ENCODE measurements at places on chromosomes 16 and 17.

- DNase-seq: no peak
Measured at GRCh38 chr17:38717139-38717745, 12.2 kb downstream of the MLLT6 start.

DNA sequence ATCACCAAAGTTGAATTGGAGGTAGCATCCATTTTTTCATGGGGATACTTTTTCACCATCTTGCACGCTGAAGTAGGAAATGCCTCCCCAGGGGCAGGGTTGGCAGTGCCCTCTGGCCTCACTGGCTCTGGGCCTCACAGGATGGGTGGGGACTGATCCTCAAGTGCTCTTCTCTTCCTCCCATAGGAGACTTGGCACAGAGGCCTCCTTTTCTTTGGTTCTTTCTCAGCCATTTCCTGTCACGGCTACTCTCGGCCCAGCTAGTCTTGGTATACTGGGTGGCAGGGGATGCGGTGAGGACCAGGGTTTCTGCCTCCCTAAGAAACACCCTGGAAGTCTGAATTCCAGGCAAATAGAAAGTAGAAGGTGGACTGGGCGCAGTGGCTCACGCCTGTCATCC is 58.2 kb downstream of the PECAM1 start:
- no peak for DNase-seq

GRCh38 chr17:78993241-78993956 is 13.7 kb upstream of the LGALS3BP start:
- peak; percentile 54 for DNase-seq

- no peak for DNase-seq
Measured at GRCh38 chr17:43574896-43575525, 28.9 kb upstream of the ETV4 start.

- DNase-seq: no peak
Measured at GRCh38 chr16:64346080-64346479, 775.8 kb downstream of the CDH11 start.

DNA sequence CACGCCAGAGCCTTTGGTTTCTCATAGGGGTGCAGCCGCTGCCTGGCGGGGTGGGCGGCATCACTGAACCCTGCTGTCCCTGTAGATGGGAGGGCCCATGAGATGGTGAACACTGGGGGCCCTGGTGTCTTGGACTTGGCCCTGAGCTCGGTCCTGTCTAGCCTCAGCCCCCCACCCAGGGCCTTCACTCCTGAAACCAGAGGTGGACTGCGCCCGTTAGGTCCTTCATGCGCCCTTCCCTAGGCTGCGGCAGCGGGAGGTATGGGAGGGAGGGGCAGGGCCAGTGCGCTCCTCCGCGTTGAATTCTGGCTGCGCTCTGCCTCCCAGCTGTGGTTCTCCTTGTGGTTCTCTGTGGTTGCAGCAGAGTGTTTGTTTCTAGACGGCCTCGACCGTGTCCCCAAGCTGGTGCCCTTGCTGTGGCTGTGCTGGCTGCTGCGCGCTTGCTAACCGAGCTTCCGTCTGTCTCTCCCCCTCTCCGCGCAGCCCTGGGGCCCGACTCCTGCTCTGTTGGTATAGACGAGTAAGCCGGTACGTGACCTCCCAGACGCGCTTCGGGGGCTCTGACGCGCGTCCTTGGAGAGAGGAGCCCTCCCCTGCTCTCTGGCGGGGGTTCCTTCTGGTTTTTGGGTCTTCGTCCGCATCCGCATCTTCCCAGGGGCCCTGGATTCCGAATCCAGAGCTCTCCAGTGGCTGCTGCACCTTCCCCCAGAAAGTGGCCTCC is 7.4 kb upstream of the NUDT16L1 start:
- no peak for DNase-seq

DNA sequence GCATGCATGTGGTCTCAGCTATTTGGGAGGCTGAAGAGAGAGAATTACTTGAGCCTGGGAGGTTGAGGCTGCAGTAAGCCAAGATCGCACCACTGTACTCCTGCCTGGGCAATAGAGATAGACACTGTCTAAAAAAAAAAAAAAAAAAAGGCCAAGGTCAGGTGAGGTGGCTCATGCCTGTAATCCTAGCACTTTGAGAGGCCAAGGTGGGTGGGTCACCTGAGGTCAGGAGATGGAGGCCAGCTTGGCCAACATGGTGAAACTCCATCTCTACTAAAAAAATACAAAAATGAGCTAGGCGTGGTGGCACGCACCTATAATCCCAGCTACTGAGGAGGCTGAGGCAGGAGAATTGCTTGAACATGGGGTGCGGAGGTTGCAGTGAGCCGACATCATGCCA is 28.2 kb upstream of the CORO1A start:
- no peak for DNase-seq

GRCh38 chr17:72031219-72031884 is 89.5 kb upstream of the SOX9 start:
- no peak for DNase-seq

- no peak for DNase-seq
Measured at GRCh38 chr16:68722119-68723024, 14.7 kb upstream of the CDH1 start.

DNA sequence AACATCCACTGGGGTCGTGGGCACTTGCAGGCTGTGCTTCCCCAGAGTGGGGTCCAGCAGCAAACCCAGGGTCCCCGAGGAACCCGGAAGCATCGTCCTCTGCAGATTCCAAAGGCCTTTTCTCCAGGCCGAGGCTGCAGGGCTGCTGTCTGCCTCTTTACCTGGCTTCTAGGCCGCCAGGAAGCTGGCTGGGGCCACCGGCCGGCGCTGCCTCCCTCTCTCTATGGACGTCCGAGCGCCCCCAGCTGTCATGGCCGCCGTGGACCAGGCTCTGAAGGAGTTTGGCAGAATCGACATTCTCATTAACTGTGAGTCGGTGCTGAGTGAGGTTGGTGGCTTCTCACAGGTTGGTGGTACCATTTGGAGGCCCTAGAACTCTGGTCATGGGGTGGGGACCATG is 5.6 kb downstream of the DECR2 start:
- DNase-seq: no peak

GRCh38 chr17:4440021-4440420 is 6.3 kb downstream of the SPNS3 start:
- DNase-seq: no peak

DNA sequence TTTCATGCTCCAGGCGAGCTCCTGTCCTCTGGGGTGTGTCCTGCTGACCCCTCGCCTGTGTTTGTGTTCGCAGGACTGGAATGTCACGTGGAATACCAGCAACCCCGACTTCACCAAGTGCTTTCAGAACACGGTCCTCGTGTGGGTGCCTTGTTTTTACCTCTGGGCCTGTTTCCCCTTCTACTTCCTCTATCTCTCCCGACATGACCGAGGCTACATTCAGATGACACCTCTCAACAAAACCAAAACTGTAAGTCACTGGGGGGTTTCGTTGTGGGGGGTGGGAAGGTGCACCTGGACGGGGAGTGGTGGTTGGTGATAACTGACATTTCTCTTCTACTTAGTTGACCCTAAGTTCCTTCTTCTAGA is 58.3 kb downstream of the ABCC1 start:
- no peak for DNase-seq

- DNase-seq: no peak
Measured at GRCh38 chr16:89952049-89952448, 3.5 kb downstream of the DEF8 start.

DNA sequence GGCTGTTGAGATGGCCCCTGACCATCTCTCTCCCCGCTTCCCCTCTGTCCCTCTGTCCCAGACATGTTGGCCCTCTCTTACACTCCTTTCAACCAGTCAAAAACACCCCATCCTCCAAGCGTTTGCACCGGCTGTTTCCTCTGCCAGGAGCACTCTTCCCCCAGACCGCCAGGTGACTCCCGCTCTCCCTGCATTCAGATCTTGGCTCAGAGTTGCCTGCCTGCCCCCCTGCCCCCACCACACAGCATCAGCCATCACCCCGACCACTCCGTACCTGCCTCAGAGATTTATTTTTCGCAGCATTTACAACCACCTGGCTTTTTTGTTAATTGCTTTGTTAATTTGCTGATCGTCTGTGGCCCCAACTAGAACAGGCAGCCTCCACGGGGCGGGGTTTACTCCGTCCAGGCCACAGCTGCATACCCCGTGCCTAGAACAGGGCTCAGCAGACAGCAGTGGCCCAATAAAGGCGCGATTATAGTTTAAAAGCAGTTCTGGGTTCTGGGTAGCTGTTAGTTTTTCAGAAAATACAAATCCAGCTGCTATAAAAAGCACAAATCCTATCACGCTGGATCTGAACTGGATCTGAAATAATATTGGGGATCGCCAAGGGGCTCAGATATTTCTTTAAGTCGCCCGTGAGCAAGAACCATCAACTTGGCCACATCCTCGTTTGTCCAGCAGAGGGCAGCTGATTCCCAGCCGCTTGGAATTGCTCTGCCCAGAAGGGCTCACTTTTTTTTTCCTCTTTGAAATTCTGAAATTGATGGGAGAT is 173.6 kb downstream of the IRF8 start:
- peak; percentile 18 for DNase-seq

GRCh38 chr16:84704253-84704652 is 4.5 kb downstream of the USP10 start:
- DNase-seq: no peak

- no peak for DNase-seq
Measured at GRCh38 chr17:43169561-43170139, 1.4 kb upstream of the NBR1 start.

DNA sequence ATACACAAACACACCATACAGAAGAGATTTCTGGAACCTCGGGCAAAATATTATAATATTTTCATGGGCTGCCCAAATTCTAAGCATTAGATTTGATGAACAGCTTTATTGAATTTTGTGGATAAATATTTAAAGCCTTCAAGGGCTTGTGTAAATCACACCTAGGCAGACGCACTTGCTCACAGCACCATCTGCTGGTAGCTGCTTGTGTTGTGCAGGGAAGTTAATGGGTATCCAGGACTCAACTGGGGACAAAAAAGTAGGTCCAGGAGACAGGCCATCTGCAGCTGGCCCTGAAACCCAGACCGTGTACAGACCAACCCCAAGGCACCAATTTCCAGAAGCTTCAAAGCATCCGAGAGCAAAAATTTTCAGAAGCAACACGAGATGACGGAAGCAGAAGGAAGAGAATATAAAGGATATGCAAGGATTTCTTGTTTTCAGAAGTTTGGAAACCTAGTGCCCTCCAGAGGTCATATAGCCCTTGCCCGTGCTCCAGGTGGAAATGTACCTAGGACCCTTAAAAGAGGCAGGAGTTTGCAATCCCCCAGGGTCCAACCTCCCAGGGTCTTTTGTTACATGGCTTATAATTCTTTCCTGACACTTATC is 140.0 kb downstream of the CHD9NB start:
- DNase-seq: peak; percentile 10

GRCh38 chr16:53207810-53208752 is 153.3 kb downstream of the CHD9 start:
- peak; percentile 36 for DNase-seq

- no peak for DNase-seq
Measured at GRCh38 chr17:57480438-57481196, 224.3 kb downstream of the MSI2 start.

- DNase-seq: peak; percentile 70
Measured at GRCh38 chr17:38871247-38872015, 1.6 kb downstream of the LASP1 start.

DNA sequence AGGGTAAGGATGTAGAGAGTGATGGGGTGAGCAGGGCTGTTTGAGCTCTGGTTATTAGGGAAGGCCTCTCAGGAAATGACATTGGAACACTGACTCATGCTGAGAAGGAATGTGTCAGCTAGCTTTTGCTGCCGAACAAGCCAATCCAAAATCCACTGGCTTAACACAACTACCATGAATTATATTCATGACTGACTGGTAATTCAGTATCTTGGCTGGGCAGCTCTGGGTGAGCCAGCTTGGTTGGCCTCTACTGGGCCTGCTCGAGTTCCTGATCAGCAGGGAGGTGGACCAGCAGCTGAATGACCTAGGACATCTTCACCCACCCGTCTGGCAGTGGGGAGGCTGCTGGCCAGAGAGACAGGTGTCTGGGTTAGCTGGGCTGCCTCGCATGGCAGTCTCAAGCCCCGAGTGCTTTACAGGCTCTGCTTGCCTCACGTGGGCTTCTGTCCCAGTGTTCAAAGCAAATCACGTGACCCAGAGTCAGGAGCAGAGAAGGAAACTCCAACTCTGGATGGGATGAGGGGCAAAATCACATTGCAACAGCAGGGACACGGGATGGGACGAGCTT is 209.4 kb downstream of the KATNIP start:
- DNase-seq: no peak

GRCh38 chr17:70232466-70232865 is 63.1 kb downstream of the KCNJ2 start:
- no peak for DNase-seq

DNA sequence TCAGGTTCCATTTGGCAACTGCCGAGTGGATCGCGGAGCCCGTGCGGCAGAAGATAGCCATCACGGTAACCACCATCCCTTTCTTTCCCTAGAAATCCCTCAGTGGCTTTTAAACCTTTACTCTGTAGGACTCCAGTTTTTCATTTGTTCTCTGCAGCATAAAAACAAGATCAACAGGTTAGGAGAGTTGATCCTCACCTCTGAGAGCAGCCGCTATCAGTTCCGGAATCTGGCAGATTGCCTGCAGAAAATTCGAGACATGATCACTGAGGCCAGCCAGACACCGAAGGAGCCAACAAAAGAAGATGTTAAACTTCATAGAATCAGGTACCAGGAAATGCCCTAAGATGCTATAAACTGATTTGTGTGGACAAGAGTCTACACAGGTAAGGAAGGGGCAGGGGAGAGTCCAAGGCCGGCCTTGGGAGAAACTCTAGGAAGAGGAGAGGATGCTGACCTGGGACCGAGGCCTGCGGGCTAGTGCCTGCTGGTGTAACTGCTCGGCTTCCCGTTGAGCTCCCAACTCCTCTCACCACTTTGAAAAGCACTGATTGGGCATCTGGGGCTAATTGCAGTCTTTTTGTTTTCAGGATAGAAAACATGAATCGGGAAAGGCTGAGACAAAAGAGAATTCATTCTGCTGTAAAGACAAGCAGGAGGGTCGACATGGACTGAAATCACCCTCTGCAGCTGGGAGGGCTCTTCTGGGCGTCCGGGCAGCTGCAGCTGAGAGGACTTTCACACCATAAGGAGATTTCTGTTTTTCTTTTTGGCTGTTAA is 8.1 kb downstream of the MRPL58 start:
- DNase-seq: no peak

DNA sequence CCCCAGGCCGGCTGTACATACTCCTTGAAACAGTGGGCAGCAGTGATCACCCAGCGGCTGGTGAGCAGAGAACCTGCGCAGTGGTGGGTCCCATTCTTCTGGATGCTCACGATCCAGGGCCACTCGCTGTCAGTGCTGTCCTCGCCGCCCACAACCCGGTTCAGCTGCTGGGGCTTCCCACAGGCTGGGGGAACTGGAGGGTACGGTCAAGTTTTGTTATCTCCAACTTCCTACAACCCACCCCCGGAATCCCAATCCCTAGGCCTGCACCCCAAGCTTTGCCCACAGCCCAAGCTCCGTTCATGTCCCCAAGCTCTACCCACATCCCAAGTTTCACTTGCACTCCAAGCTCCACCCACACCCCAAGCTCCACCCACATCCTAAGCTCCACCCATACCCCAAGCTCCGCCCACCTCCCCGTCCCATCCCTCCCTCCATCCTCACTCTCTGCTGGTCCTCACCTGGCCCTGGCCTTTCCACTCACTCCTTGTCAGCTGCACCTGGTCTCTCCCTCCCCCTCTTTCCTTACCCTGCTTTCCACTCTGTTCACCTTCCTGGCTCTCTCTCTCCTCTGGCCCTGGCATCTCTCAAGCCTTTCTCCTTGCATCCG is 1.8 kb downstream of the PRSS22 start:
- peak; percentile 35 for DNase-seq
